Hindlimb muscle (tissue), 1 donor: ENCODE measurements at places on chromosomes 2 and 18. TPM values are rescaled to one million over a fixed set of nuclear protein-coding genes. Genes with fewer than 3 reads are reported as not detected.

DNA sequence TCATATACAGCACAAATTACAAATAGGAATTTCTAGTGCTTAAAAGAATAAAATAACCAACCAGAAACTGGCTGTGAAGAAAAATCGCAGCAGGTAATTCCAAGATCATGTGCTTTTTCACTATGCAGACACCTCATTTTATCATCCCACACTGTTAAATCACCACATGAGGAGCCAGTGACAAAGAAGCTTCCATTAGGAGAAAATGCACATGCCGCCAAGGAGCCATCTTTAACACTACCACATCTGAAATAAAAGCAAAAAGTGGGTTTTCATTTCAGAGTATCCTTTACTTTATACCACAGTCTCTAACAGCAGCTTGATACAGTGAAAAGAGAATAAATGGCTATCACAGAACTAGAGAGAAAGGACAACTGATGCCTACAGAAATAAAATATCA lies 6.8 kb downstream of the WDSUB1 start:
- no peak for DNase-seq

- DNase-seq = no peak
Observed at GRCh38 chr2:151258121-151258520, 3.5 kb downstream of the RBM43 start.

- DNase-seq = no peak
Observed at GRCh38 chr2:16302431-16303272, 362.3 kb downstream of the MYCN start.

DNA sequence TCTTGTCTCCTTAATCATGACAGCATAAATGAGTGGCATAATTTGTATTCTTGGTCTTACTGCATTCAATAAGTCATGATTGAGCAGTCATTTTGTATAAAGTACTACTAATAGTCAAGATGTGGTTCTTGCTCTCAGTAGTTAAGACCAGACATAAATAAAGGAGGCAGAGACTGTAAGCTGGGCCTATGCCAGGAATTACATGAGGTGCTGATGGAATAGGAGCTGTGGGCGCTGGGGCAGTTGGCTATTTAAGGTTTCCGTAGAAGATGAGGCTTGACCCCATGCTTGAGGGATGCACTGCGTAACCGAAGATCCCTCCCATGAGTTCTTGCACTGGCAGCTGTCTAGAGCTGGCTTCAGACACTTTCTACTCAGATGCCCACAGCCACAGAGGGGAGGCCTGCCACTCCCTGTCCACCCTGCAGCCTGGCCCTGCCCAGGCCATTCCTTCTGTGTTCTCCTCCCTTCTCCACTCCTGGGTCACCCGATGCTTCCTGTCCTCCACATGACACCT lies 150.9 kb upstream of the REV1 start:
- no peak for DNase-seq

The CDH19 gene
- polyA plus RNA-seq = 0.92 TPM

The GNLY gene
- 0.77 TPM for polyA plus RNA-seq

GRCh38 chr18:11784674-11785304 lies 66.4 kb upstream of the CHMP1B start:
- DNase-seq = no peak

The SOX11 gene
- polyA plus RNA-seq = 39.0 TPM

The ALPP gene
- not detected for polyA plus RNA-seq

DNA sequence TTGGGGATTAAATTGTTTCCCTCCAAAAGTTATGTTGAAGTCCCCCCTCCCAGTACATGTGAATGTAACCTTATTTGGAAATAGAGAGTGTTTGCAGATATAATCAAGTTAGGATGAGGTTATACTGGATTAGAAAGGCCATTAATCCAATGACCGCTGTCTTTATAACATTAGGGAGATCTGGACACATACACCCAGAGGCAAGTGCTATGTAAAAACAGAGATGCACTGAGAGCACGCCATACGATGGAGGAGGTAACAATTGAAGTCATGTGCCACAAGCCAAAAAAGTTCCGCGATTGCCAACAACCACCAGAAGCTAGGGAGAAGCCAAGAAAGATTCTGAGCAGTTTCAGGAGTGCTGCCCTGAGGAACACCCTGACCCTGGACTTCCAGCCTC lies 153.3 kb downstream of the RNF144A start:
- DNase-seq = no peak

DNA sequence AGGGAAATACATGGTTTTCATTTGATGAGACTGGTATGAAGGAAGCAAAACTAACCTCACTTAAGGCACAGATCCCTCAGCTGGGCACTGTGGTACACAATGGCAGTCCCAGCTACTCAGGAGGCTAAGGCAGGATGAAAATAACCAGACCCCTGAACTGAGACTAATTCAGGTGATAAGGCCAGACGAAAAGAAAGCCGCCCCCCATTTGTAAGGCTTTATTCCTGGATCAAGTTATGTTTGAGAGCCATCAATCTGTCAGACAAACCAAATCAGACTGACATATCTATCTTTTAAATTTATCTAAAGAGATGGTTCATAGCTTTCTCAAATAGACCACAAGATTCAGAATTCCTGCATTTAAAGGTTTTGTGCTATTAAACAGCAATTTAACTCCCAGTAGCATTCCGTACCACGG lies 4.1 kb downstream of the SRSF7 start:
- DNase-seq = no peak

- DNase-seq = no peak
Observed at GRCh38 chr2:127707890-127708648, 6.8 kb downstream of the SFT2D3 start.

The MAPK4 gene
- polyA plus RNA-seq = 9.7 TPM

DNA sequence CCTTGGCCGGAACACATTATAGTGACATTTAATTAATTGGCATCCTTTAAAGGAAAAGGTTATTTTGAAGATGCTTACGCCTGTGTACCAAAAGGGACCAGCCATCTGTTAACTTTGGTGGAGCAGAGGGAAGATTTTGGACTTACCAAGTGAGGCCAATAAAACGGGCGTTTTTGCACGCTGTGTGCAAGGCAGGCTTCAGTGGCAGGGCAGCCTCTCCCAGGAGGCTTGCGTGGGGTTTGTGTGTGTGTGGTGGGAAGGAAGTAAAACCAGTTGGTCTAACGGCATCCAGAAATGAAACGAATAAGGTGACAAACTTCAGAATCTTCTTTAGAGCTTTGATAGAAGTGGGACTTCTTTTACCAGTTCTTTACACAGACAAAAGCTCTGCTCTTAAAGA lies 191.7 kb downstream of the PRKCE start:
- DNase-seq = no peak

The CDH2 gene
- 3.1 TPM for polyA plus RNA-seq

The GALR1 gene
- 0.09 TPM for polyA plus RNA-seq

The BIN1 gene
- polyA plus RNA-seq = 1,160 TPM

- DNase-seq = no peak
Observed at GRCh38 chr2:188604579-188604978, 312.9 kb downstream of the GULP1 start.

DNA sequence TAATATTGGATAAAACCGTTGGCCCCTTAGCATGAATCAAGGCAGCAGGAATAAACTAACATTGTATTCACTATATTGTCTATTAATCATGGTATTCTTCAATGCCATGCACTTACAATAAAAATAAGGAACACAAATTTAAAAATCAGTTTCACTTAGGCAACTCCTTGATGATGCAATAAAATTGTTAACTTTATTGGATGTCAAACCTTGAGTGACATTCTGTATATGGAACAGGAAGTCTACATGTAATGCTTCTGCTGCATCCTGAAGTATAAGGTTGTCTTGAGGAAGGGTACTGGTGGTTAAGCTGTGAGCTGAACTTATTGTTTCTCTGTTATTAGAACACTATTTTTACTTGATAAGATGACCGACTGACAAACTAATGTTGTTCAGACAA lies 605.5 kb downstream of the SATB2 start:
- no peak for DNase-seq

DNA sequence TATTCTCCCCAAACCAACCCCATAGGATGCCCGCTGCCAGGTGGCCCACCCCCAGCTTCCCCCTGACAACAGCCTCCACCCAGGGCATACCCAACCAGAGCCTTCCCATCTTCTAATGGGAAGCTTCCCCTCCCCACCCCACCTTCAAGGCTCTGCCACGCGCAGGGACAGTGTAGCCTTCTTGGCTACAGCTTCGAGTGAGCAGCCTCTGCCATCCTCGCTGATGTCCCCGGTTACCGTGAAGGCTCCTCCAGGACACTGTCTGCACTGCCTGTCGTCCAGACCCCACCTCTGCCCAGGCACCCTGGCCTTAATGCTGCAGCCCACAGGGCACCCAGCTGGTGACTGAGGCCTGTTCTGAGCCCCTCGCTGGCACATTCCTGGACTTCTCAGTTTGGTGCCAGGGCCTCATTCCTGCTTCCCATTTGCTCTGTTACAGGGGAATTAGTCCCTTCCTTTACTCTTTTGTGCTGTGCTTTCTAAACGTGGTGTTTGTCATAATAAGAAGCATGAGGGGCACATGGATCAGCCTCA lies 13.0 kb upstream of the ADNP2 start:
- DNase-seq = no peak

GRCh38 chr2:202679980-202680379 lies 45.2 kb downstream of the FAM117B start:
- no peak for DNase-seq

The CD207 gene
- polyA plus RNA-seq = 0.27 TPM

DNA sequence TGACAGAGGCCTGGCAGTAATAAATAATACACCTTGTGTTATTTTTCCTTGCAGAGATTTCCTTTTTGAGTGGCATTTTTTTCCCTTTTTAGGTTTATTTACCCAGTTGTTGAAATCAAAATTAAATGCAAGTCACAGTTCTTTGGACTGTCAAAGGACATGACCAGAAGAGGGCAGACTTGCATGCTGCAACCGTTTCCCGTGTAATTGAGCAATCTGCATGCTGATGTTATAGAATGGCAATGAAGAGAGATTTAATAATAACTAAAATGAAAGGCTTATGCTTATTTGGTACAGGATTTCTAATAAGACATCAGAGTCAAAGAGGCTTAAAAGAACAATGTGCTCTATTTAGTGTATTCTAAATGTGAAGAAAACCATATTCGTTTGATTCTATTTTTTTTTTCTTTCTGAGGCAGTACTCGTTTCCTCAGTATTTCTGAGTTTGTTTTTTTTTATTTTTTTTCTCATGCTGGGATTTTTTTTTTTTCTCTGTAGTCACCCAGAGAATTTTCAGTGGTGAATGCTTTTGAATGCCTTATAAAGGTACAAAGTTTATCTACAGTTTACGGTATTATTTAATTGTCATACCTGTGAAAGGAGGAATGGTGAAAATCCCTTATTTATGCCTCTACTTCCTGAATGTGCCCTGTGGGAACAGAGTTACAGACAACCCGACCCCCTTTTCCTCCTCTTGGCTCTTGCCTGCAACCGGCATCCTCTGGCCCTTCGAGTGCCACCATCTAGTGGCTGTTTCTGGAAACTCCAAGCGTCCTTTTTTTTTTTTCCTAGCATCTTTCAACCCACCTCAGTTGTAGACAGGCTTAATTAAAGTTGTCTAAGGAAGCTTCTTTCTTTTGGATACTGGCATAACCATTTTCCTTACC lies 368.5 kb downstream of the LRRTM1 start:
- peak; percentile 36 for DNase-seq

- no peak for DNase-seq
Observed at GRCh38 chr2:53559302-53559966, 208.2 kb upstream of the CHAC2 start.

DNA sequence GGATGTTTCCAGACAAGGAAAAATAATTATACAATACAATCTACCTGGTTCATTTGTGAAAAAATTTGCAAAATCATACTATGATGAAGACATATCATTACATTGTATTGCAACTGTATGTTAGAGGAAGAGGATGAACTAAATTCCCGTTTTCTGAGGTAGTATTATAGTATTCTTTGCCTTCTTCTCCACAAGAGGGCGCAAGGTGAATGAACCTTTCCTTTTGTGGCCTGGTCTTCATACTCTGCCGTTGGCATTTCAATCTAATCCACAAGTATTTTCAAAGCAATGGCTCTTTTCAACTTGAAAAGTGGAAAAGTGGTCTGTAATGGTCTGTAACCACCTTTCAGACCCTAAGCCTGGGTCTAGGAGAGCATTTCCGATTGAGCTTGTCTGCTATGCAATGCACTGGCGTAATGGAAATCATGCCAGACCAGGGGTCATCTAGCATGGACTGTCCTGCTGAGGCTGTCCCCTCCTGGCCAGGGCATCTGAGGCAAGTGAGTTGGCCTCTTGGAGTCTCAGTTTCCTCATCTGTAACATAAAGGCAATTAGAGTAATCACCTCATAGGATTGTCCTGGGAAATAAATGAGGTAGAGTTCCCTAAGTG lies 30.8 kb upstream of the ZNF396 start:
- peak; percentile 63 for DNase-seq

DNA sequence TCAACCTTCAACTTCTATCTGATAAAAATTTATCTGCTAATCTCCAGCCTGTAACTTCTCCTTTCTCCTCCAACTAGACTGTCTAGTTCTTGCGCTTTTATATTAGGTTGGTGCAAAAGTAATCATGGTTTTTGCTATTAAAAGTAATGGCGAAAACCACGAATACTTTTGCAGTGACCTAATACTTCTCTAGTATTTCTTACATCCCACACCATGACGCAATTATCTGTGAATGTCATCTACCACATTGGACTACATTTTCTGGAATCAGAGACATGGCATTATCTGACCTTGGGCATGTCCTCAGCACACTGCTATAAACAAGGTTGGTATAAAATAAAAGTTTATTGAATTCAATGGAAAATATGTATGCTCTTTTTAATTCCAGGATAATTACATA lies 370.2 kb upstream of the LYPD1 start:
- no peak for DNase-seq

DNA sequence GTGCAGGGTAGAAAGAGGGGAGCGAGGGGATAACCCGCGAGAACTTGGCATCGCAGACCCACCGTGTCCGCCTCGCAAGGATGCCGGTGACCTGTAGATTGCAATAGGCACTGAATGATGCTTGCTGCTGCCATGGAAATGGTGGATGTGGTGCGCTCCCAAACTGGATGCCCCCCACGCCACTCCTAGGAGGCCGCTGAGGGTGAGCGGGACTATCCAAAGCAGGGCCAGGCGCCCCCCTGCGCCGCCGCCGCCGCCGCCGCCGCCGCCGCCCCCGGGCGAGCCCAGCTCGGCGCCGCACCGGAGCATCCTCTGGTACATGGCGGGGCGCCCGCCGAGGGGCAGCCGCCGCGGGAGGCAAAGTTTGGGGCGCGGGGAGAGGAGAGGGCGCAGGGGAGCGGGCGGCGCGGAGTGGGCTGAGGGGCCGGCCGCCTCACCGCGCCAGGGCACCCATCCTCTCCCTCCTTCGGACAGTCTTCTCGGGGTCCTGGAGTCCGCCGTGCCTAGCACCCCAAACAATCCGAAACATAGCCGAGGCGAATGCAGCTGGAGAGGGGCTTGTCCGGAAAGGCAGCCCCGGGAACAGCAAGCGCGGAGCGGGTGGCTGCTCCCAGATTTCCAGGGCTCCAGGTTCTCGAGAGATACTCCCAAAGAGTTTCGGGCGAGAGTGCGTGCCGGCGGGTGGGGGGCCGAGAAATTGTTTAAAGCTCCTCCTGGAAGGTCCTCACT lies 685.1 kb downstream of the NRXN1 start:
- DNase-seq = no peak

The DYSF gene
- 185 TPM for polyA plus RNA-seq

DNA sequence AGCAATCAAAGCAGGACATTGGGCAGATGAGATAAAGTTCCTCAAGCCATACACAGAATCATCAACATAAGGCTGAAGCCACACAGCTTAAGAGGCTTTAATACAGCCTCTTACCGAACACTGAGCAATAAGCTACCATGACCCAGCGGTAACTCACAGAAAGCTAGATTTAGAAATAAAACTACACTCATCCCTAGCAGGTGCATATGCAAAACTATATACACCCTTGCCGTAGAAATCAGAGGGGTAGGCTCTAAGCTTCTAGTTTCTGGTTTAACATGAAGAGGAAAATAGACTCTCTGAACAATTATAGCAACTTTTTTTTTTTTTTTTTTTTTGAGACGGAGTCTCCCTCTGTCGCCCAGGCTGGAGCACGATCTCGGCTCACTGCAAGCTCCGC lies 428.8 kb upstream of the FIGN start:
- DNase-seq = no peak
